Liver (tissue), 10 donors: ENCODE measurements at places on chromosomes 13 and 19. TPM values are rescaled to one million over a fixed set of nuclear protein-coding genes. Genes with fewer than 3 reads are reported as not detected.

The DIRAS1 gene
- polyA plus RNA-seq, result 0.01 TPM

- H3K27ac ChIP-seq, result peak overlapping the region; percentile 79
- no peaks in the 10 kb centered on the region for H3K27me3 ChIP-seq
- H3K36me3 ChIP-seq, result peaks cover 6% of the 10 kb centered on the region
- H3K4me1 ChIP-seq, result peaks cover 40% of the 10 kb centered on the region
These were observed 328 bp downstream of the CYP4F12 start for GRCh38 chr19:15673176-15673654.

DNA sequence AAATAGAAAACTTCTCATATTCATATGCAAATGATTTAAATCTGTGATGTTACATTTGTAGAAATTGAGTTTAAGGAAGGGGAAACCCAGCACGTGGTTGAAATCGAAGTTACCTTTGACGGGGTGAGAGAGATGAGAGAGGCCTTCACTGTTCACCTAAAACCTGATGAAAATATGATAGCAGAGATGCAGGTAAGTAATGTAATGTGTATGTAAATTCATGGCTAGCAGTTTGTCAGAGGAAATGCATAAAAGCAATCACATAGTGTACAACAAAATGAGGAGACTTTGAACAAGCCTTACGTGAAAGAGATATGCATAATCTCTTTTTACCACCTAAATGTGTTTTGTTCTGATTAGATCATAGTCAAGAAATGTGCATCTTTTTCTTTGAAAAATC is 134.6 kb downstream of the STOML3 start:
- no peaks in the 10 kb centered on the region for H3K36me3 ChIP-seq
- H3K4me1 ChIP-seq, result no peaks in the 10 kb centered on the region
- no peak overlapping the region for H3K4me3 ChIP-seq
- DNase-seq, result no peak

- H3K4me1 ChIP-seq, result peaks cover 5% of the 10 kb centered on the region
- no peak overlapping the region for H3K27ac ChIP-seq
- no peaks in the 10 kb centered on the region for H3K27me3 ChIP-seq
- H3K4me3 ChIP-seq, result no peak overlapping the region
These were observed 140.0 kb downstream of the IRS2 start for GRCh38 chr13:109646423-109646822.

DNA sequence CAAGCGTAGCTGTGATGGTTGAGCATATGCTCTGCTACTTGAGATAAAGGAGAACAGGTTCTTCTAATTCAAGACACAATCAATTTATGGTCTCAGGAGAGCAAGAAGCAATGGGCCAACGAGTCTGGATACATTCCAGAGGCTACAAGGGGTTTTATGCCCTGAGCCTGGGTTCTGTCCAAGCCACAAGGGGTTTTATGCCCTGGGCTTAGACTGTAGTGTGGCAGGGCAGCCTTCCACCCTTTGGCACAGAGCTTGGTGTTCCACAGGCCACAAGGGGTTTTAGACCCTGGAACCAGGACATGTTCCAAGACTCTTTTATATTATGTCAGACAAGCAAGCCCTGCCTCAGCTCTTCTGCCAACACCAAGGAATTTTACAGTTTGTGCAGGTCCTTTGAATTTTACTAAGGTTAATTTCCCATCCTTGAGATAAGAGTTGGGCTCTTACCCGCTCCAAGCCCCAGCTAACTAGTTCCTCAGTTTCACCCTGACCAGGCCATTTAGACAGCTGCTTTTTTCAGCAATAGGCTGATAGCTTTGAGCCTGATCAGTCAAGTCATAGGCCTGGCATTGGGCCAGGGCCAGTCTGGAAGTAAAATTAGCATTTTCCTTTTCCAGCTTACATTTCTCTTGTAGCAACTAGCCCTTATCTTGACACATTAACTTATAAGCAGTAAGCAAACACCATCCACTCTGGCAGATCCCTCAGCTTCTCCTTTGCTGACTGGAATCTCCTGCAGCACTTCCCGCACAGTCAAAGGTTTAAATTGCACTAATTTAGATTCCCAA is 95.0 kb downstream of the ZNF737 start:
- no peaks in the 10 kb centered on the region for H3K36me3 ChIP-seq
- H3K4me3 ChIP-seq, result no peak overlapping the region
- no peak for DNase-seq
- no peak overlapping the region for H3K27ac ChIP-seq
- no peaks in the 10 kb centered on the region for H3K4me1 ChIP-seq

GRCh38 chr19:33770107-33770506 is 26.6 kb upstream of the KCTD15 start:
- H3K36me3 ChIP-seq, result no peaks in the 10 kb centered on the region
- no peak overlapping the region for H3K27ac ChIP-seq
- H3K27me3 ChIP-seq, result no peaks in the 10 kb centered on the region
- no peak for DNase-seq
